ENCODE measurements at places on chromosomes 11 and 22.

DNA sequence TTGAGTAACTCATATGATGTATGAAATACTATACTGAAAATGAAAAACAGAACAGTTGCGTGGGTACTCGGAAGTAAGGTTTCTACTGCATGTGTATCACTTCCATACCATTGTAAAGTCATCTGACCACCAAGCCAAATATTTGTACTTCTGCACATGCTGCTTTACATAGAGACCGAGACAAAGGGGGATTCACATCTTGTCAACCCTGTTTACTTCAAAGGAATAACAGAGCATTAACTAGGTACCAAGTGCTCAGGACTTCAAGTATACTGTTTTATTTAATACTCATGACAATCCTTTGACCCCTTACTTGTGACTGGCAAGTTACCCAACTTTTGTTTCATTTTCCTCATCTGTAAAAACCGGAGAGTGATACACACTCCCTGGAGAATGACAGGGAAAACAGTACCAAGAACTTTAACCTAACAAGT lies 9.9 kb downstream of the MAPK1 start:
- DNase-seq = peak; percentile 41

GRCh38 chr22:29912605-29913398 lies 29.8 kb downstream of the MTMR3 start:
- no peak for DNase-seq

DNA sequence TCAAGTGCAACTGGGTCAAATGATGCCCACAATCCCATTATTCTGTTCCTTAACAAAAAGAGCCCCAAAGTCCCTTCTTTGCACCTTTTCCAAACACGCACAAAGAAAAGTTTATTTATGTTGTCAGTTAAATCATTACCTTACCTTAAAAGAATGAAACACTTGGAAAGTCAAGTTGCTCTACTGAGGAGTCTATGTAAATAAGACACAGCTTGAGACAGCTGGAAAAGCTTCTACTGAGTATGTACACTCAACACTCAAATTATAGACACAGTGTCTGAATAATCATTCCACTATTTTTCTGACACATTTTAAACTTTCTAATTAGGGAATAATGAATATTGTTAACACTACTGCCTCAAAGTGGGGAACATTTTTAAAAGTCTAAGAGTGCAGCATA lies 21.6 kb upstream of the PHLDA2 start:
- no peak for DNase-seq

GRCh38 chr11:72553706-72554105 lies 119.4 kb upstream of the CLPB start:
- no peak for DNase-seq

DNA sequence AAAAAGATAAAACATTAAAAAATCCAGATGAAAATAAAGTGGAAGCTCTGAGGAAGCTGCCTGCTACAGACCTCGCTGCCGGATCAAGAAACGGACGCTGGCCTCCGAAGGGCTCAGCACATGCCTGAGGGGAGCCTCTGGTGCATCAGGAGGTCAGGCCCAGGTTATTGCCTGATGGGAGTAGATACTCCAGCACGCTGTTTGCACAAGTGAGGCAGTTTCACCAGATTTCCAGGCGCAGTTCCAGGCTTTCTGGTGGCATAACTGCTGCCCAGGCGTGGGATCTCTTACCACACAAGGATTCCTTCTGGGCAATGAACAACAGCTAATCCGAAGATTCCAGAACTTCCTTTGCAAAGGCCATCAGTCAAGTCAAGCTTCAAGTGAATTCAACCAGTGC lies 154.2 kb downstream of the MPPED1 start:
- no peak for DNase-seq

- no peak for DNase-seq
These were observed 435.1 kb upstream of the DDI1 start for GRCh38 chr11:103601225-103601846.

DNA sequence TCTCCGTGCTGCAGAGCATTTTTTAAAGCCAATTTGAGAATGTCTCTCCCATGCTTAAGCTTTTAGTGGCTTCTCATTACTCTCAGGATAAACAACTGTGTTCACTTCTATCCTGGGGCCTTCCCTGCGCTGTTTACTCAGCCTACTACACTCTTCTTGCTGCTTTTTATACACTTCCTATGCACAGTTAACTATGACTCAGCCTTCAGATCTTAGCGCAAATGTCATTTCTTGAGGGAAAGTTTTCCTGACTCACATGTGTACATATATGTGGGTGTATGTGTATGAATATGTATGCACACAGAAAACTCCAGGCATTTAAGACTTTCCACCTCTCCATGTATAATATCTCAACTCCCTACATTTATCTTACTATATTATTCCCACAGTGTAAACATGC lies 9.8 kb downstream of the THAP12 start:
- DNase-seq = no peak

- DNase-seq = peak; percentile 10
These were observed 2.2 kb upstream of the RFPL2 start for GRCh38 chr22:32206774-32207758.

DNA sequence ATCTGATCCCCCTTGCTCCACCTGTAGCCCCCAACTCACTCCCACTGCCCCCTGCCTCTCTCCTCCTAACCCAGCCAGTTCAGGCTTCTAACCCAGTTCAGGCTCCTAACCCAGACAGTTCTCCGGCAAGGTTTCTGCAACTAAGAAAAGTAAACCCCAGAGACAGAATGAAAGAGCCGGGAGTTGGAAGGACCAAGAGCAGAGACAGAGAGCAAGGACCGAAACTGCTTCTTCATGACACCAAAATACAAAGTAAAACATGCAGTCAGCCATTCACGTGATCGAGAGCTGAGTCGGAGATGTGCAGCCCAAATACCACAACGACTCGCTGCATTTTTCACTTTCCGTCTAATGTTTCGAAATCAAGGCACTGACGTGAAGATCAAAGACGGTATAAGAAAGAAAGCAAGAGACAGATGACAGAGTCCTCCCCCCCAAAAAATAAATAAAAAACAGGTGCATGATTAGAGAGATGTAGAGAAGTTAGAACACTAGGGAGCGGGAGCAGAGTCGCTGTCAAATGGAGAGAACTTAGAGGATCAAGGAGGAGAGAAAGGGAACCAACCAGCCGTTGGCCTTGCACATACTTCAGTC lies 884 bp downstream of the IL10RA start:
- peak; percentile 89 for DNase-seq

DNA sequence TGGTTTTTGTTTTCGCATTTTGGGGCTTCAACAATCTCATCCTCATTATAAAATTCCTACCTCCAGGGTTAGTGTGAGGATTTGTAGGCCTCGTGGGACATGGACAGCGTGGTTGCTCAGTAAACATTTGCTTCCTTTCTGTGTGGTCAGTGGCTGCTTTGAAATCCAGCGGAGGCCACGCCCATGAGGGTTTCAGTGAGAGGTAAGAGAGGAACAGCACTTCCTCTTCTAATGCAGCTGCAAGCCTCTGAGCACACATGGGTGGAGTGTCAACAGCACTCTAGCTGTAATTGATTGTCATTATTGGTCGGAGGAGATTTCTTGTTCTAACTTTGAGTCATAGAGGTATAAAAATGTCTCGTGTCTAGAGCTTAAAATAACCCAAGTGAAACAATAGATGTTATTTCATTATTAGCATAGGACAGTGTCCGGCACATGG lies 6.0 kb upstream of the ARHGAP42 start:
- DNase-seq = peak; percentile 96

GRCh38 chr11:99773646-99774045 lies 752.9 kb downstream of the CNTN5 start:
- DNase-seq = no peak

- DNase-seq = no peak
These were observed 53.2 kb downstream of the TRIOBP start for GRCh38 chr22:37749831-37750595.

- DNase-seq = no peak
These were observed 796.3 kb downstream of the LUZP2 start for GRCh38 chr11:25293166-25293565.

- no peak for DNase-seq
These were observed 29.7 kb upstream of the GNB1L start for GRCh38 chr22:19884161-19884953.

DNA sequence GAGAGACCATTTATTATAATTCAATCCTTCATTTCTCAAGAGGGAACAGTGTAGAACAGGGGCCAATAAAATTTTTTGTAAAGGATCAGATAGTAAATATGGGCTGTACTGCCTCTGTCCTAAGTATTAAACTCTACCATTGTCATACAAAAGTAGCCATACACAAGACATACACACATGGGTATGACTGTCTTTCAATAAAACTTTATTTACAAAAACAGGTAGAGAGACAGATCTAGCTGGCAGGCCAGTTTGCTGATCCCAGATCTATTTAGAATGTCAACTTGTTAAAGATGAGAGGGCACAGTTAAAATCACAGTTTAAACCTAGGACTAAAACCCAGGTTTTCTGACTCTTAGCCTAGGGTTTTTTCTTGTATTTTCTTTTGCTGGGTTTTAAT lies 16.7 kb downstream of the TRAF6 start:
- DNase-seq = no peak
